SJCRH30 (cell line): ENCODE measurements at places on chromosomes 2 and 18.
A peak's percentile ranks its signal among the peaks of the same experiment; 100 is the strongest.

GRCh38 chr2:27792759-27793158, 21.2 kb downstream of the MRPL33 start:
- DNase-seq, result no peak

DNA sequence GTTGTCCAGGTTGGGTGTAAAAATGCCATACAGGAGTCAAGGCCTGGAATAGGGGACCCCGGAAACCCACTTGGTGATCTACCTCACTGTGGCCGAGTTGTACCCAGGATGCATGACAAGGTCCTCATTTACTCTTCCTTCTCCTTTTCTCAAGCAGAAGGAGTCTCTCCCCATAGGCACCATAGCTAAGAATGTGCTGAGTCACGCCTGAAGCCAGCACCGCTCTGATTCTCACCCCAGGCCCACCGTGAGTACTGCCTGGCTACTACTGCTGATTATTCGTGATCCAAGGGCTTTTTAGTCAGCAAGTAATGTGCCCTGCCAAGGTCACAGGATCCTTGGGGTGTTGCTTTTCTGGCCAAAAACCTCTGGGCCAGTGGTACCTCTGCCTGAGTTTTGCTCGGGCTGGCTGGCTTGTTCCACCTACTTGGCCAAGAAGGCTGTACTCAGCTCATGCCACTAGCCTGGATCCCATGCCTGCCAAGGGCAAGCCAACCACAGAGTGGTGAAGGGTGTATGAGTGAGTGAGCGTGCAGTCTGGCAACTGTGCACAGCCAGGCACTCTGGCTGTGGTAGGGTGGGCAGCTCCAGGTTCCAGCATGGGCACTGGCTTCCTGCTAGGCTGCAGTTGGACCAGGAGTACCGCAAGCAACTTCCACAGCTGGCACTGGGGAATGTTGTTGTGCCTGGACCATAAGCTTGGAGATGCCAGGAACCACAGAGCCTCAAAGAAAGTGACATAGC, 650.1 kb upstream of the VRK2 start:
- no peak for DNase-seq

- no peak for DNase-seq
Measured at GRCh38 chr18:5106730-5107129, 90.3 kb downstream of the AKAIN1 start.

- DNase-seq, result no peak
Measured at GRCh38 chr18:75779450-75779849, 351.9 kb upstream of the SMIM21 start.

DNA sequence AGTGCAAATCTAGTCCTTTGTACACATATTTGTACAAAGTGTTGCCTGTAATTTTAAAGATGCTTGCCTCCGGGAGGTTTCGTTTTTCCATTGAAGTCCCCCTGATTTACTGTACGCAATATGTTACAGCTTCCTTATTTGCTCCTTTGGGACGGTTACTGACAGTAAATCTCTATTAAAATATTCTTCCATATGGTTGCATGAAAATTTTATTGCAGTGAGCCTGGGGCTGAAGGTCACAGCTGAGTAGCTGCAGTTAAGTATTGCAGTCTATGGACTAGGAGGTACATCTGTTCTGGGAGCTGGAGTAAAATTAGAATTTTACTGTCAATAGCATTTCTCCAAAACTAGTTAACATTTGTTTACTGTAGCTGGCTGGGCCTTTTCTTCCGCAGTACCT, 119.2 kb downstream of the ETAA1 start:
- DNase-seq, result no peak

- no peak for DNase-seq
Measured at GRCh38 chr2:238865015-238865719, 17.3 kb downstream of the TWIST2 start.

GRCh38 chr18:43277164-43277600, at the start of gene SYT4:
Gene SYT4 (minus strand): TSS chr18:43277490. CDS start chr18:43277281, 209 bp downstream.
- peak; percentile 20 for DNase-seq

GRCh38 chr2:2291500-2292260, 39.4 kb downstream of the MYT1L start:
- no peak for DNase-seq

GRCh38 chr2:154195644-154196195, 324.0 kb downstream of the GALNT13 start:
- peak; percentile 41 for DNase-seq

DNA sequence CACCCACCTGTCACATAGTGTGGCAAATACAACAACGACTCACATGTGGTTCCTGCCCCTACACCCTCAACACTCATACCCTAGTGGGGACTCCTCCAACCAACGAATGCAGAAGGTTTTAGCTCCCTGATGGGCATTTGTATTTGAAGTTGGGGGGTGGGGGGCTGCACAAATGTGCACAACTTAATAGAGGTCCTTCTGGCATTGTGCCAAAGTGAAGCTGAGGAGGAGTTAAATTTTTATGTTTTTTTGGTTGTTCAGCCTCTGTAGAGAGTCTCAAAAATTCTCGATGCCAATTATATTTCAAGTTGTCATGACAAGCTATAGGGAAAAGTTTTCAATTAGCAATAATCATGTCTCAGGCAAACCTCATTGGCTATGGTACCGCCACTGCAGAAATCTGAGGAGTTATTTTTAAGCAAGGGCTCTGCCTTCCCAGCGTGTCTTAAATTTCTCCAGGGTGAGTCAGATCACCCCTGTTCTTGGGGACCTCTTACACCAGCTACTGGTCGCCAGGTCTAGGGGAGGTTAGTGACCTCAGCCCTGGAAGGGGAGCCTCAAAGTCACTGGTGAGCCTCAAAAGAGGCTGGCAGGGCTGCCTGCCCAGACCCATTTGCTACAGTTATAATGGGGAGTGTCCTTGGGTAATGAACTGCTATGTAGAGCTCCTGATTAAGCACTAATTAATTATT, 102.7 kb upstream of the TAF1B start:
- no peak for DNase-seq

GRCh38 chr2:239383036-239383758, 17.6 kb downstream of the HDAC4 start:
- no peak for DNase-seq

- no peak for DNase-seq
Measured at GRCh38 chr2:12271589-12271984, 445.1 kb upstream of the TRIB2 start.

DNA sequence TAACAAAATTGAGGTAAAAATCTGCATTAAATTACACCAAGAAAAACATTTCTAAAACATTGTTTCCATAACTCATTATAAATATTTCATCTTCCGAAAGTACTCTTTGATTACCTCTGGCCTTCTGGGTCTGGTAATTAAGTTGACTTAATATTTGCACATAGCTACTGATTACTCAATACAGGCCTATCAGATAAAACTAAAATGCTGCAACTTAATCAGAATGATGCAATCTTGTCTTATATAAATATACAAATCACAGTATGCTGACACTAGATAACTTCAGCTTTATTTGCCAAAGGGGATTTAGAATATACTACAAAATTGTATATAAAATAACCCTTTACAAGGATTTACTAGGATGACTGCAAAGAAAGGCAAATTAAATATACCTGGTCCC, 49.3 kb downstream of the SLC35F5 start:
- no peak for DNase-seq

DNA sequence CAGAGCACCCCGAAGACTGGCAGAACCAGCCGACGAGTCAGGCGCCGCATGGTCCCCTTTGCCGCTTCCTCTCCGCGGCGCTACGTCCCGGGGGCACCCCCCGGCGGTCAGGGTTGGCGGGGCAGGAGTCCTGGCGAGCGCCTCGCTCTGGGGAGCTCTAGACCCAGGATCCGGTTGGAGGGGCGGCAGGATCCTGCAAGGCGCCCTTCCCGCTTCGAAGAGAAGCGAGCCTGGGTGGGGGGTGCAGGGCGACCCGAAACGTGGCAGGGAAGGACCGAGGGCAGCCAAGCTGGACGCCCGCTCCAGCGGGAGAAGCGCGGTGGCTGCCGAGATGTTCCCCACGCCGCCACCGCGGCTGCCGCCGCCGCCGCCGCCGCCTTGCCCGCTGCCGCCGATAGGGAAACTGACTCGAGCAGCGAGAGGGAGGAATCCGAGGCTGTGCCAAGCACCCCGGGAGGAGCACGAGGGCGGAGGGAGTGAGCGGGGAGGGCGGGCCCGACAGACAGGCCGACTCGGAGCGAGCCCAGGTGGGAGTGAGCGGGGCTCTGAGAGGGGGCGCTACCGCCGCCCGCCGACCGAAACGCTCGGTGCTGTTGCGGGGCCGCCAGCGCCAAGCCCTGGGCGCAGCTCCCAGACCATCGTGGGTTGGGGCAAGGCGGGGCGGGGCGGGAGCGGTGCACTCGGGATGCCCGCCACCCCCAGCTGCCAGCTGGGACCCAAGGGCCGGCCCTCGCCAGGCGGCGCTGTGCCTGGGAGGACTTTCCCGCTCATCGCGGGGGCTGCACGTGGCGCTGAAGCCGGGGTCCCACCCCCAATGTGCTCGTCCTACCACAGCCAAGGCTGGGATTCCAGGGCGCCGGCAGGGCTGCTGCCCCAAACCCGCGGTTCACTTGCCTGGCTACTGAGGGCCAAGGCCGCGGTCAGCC, at the start of gene GALNT14:
TSS of gene GALNT14 (minus strand) at position 404 of the 926 bp plus-strand sequence. CDS start at position 50, 354 bp downstream.
- DNase-seq, result no peak

DNA sequence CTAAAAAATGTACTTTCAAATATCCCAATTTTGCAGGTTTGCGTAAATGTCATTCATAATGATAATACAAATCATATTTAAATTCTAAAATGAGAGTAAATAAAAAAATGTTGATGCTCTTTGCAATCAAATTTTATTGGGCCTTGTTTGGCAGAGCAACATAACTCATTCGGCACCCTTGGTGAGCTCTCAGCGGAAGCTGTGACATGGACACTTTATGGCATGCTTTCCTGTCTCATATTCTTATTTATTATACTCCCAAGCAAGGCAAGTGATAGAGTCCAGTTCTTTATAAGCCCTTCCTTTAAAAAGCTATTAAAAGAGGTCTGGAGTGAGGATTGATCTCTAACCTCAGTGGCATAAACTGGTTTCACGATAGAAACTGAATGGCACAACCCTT, 1493.2 kb upstream of the NXPH2 start:
- no peak for DNase-seq

DNA sequence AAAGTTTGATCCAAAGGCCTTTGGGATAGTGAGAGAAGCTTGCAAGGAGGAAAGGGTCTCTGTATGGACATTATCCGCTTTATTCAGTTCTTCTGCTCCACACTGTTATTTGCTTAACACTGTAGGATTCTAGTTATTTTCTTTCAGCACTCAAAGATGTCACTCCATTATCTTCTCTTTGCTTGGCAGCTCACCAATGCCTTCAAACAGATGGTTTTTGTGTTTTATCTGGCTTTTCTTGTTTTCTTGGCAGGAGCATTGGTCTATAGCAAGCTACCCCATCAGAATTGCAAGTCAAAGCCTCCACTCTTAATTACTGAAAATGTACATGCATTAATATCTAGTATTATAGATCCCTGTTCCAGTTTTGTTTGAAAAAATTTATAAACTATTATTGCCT, 138.8 kb downstream of the EVA1A start:
- DNase-seq, result no peak

- no peak for DNase-seq
Measured at GRCh38 chr2:7194950-7195349, 277.7 kb downstream of the RNF144A start.

GRCh38 chr18:60452421-60452820, 79.8 kb upstream of the MC4R start:
- no peak for DNase-seq

DNA sequence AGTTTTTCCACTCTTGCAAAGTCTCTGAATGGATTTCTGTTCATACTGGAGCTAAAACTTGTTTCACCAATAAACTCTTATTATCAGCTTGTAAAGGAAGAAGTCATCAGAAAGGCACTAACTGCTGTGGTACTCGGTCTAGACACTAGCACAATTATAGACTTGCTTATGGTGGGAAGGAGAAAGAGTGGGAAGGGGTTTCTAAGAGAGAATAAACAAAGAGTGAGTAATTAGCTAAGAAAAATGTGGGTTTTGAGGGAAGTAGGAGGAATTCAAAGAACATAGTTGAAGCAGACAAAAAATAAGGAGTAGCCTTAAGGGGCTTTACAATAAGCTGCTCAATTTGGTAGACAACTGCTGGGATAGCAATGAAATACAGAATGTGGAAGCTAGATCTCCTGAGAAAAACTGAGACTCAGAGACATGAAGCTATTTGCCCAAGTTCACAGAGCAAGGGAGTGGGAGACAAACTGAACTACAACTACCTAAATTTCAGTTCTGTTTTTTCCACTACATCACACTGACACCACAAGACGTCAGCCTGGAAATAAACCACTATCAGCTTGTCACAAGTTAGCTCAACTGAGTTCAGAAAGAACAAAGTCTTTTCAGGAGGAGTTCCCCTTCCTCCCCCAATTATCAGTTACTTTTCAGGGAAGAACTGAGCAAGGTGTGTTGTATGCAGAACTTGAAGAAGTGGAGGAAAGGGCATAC, 59.7 kb downstream of the MAP4K3 start:
- no peak for DNase-seq

DNA sequence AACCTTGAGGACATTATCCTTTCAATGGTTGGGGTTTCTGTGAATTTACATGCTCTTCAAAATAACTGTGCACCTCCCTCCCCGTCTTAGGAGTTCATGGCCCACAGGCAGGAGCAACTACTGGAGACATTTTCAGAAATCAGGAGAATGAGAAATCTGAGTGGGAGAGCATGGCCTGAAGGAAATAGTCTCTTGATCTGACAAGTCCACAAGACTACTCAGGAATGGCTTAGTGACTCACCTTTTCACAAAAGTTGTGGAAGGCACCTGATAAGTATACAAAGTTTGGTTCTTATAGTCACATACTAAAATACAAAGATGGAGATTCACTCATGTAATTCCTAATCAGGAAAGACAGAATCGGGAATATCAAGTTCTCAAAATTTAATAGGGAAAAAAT, 83.6 kb upstream of the NCKAP5 start:
- DNase-seq, result no peak

DNA sequence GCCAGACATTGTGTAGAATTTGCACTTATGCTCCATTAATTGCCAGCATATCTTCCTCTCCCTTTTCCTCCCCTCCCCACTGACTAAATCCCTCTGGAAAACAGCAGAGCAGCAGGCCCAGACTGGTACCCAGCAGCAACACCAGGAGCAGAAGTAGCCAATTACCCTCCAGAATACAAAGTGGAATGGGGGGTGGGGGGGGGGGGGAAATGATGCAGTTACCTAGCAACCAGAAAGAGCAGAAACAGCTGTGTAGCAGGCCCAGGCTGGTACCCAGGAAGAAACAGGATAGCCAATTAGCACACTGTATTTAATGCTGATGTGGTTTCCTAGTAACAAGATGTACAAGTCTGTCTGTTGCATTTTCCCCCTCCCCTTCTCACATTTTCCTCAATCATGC, 52.3 kb downstream of the KLF7 start:
- peak; percentile 48 for DNase-seq

DNA sequence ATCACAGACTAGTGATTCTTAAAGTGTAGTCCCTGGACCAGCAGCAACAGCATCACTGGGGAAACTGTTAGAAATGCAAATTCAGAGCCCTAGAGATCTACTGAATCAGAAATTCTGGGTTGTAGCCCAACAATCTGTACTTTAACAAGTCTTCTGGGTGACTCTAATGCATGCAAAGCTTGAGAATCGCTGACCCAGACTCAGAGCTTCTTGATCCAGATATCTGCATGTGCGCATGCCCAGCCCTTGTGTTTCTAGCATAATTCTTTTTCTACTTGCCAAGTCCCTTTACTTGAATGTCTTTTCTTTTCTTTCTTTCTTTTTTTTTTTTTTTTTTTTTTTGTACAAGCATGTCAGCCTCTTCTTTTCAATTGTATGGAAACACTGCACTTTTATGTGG, 60.4 kb downstream of the FIGN start:
- no peak for DNase-seq

GRCh38 chr2:136116813-136117390, 1.0 kb downstream of the CXCR4 start:
- peak; percentile 47 for DNase-seq

- DNase-seq, result no peak
Measured at GRCh38 chr2:98880266-98881152, 55.5 kb downstream of the CRACDL start.
